ENCODE measurements at places on chromosomes 2 and 18.
A peak's percentile ranks its signal among the peaks of the same experiment; 100 is the strongest.

- no peak for DNase-seq
Observed at GRCh38 chr2:240510513-240511210, 47.1 kb downstream of the ANKMY1 start.

- no peak for DNase-seq
Observed at GRCh38 chr2:71860381-71860926, 287.2 kb downstream of the CYP26B1 start.

DNA sequence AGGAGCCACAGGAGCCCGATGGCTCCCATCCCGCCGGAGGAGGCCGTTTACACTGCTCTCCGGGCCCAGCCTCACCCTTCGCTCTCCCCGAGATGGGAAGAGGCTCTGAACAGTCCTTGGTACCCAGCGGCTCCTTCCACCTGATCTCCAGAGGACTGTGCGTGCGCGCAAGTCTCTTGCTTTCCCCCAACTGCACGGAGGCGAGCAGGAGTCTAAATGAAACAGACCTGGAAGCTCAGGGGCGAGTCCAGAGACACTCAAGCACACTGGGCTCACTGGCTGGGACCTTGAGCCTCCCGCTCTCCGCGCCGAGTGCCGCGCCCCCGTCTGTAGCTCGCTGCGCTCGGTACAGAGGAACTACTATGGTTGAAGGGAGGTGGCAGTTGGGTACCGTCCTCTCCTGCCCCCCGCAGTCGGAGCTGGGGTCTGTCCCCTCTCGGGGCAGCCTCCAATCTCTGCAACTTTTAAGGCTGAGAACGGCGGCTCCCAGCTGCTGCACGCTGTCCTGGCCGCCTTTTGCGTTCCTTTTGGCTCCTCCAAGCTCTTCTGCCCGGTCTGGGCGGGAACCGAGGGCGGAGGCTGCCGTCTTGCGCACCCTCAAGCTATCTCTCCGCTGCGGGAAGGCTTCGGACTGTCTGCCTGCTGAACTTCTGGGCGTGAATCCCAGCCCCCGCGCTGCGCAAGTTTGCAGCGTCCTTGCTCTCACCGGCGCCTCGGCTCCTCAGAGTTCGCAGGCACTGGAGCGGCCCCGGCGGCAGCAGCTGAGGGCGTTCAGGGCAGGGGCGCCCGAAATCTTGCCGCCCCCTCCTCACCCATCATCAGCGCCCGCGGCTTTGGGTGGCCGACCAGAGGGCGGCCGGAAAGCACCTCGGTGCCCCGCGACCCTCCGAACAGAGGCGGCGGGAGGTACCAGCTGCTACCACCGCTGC lies 491 bp downstream of the ALK start:
- peak; percentile 7 for DNase-seq

DNA sequence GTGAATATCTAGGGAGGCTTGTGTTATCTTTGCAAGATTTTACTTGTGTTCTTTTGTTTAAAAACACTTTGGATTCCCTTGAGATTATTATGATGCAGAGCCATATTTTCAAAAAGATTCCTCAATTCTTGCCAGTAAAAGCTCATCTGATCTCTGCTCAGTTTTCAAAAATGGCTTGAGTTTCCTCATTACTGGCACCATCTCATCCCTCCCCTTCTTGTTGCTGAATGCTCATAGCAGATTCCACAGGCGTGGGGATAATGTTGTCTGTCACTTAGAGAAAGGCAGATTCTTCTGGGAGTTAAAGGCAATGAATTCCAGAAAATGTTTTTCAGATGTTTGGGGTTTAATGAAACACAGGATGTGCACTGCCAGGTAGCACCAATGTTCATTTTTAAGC lies 170.4 kb upstream of the TANK start:
- DNase-seq, result no peak

DNA sequence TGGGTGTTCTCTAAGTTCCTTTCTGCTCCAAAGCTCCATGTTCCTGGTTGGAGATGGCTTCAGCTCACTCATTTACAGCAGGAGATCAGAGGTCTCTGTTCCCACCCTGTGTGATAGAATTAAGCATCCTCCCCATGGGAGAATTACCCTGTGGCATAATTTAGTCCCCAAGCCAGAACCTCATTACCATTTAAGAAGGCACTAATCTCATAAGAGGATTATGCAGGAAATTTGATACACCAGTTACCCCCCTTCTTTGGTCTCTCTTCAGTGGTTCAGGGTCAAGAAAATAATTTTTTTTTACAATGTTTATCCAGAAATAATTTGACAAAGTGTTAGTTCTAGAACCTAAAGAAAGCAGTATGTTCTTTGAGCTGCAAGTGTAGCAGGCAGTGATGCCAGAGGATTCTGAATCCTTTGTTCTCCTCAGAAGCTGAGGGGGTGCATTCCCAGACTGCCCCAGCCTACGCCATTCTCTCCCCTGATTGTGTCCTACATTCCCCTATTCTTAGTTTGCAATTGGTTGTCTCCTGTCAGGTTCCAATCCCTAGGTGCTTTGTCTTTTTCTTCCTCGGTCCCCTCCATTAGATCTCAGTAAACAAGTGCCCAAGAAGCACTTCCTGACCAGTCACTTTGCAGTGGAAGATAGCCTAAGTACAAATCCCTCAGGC lies 163.6 kb downstream of the PRKCE start:
- no peak for DNase-seq

- no peak for DNase-seq
Observed at GRCh38 chr2:187453078-187453641, 5.1 kb upstream of the CALCRL start.

- DNase-seq, result no peak
Observed at GRCh38 chr2:139759000-139759505, 978.9 kb upstream of the NXPH2 start.

GRCh38 chr18:54742659-54743604 lies 85.3 kb upstream of the RAB27B start:
- DNase-seq, result peak; percentile 2

DNA sequence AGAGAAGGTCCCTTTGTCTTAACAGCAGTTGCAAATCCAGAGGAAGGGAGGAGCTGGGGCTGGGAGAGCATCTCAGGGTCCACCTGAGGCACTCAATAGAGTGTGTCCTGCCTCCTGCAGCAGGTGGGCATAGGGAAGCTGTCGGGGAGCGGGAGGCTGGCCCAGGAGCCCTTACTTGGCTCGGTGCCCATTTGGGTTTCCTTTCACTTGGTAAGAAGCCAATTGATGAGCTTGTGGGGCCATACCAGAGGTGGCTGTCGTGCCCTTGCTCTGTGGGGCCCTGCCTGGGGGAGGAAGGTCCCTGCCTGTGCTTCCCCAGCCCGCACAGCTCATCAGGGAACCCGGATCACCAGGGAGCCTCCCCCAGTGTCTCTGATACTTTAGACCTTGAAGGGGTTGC lies 229.7 kb downstream of the DYSF start:
- no peak for DNase-seq

DNA sequence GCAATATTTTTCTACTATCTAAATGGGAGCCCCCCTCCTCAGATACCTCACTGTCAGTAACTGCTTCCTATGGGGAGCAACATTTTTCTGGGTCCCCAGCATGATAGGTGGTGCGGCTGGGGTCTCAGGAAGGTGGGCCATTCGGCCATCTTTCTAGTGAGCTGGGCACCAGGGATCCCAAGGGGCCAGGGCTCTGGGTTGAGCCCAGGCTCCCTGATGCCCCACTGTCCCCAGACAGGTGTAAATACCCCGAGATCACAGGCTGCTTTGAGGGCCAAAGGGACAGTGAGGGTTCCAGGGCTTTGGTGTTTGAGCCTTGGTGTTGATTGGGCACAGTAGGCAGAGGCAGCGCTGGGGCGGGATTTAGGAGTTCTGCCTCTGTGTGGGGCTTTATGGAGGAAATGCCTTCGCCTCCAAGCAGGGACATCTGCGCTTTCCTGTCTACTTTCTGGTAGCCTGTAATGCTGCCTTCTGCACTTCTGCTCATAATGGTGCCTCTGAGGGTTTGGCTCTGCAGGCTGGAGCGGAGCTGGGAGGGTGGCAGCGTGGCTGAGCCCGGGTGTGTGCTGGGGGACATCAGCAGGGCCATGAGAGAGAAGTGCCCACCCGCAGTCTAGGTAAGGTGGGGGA lies 5.3 kb downstream of the ITM2C start:
- no peak for DNase-seq

GRCh38 chr2:79940364-79940763 lies 364.2 kb downstream of the LRRTM1 start:
- DNase-seq, result peak; percentile 29

GRCh38 chr2:62831729-62832128 lies 126.2 kb downstream of the EHBP1 start:
- DNase-seq, result no peak

DNA sequence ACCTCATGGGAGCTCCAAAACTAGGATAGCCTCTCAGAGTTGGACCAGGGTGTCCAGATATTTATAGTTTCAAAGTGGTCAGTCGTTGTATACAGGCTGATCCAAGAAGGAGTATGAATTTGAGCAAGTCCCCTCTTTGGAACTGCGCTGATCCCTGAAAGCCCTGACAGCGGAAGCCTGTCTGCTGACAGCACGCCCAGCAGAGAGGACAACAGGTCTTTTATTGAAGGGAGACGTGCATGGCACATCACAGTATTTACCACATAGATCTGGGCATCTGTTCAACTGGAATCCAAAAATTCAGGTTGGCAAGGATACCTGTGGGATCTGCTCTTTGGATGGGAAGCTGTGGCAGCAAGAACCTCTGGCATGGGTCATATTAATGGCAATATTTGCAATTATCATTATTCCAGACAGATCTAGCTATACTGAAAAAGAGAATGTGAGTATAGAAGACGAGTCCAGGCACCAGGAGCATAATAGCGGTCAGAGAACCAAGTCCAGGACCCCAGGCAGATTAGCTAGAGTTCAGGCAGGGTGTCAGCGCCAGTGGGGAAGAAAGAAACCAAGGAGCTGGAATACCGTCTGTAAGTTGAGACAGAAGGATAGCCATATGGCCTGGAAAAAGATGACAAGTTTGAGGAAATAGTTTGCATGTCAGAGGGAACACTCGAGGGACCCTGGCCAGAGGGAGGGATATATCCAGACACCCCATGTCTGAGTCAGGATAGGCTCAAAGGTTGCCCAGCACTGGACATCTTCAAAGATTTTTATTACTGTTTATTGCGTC lies 260.4 kb upstream of the FANCL start:
- no peak for DNase-seq

GRCh38 chr2:109471658-109472057 lies 142.1 kb downstream of the SEPTIN10 start:
- no peak for DNase-seq

DNA sequence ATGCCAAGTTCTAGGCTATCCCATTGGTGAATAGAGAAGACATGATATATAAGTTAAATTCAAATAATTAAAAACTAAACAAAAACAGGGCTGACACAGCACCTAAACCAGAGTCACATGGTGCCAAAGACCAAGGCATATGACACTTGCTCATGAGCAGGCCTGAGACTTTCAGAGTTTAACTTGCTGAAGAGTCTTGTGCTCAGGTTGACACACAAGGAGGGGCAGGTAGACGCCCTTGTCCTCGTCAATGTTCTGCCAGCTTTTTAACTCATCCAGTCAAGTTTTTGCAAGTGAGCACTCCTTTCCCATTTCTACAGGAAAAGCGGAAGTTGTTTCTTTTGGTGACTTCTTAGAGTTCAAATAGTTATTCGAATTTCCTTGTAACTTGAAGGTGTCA lies 289.7 kb downstream of the CYRIA start:
- DNase-seq, result no peak

DNA sequence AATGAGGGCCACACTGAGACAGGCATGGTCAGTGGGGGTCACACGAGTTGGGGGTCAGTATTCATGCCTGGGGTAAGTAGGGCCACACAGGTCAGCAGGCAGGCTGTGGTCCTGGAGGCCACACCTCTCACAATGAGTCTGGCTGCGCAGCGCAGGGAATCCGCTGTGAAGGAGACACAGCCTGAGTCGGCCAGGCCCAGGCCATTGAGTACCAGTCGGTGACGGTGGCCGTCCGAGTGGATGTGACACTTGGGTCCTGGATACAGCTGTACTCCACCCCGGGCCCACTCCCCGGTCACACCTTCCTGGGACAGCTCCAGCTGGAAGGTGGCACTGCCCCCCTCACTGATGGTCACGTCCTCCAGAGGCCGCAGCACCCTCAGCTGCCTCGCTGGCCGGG lies 10.5 kb downstream of the TMEM198 start:
- DNase-seq, result no peak

- DNase-seq, result peak; percentile 45
Observed at GRCh38 chr2:25165992-25166875, 2.1 kb downstream of the POMC start.

DNA sequence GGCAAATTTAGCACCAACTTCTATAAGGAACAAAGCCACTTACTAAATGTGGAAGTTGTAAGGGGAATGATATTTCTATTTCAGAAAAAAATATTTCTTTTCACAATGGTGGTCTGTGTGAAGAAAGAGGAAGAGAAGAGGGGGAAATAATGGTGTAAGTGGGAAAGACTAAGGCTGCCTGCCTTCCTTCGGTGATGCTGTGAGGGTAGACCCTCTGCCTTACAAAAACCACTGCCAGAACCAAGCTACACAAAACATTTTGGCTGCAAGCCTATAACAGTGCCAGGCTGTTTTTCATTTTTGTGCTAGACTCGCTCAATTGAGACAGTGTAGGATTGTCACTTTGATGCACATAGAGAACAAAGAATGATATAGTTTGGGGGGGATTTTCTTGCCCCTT lies 286.6 kb downstream of the ZEB2 start:
- no peak for DNase-seq

DNA sequence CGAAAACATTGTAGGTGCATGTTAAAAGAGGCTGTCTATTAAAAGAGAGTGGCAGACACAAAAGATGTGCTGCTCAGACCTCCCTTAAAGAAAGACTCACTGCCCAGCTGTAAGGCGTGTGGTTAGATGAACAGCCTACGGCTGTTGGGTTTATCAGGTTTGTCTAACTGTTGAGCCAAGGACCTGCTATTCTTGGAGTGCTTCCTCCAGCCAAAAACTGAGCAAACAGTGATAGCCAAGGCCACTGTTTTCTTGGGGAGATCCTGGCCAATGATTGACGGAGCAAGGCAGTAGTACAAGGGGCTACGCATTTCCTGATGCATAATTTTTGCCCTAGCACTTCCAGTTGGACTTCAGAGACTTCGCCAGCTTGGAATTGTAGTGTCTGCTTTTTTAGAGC lies 1.4 kb upstream of the RAB3GAP1 start:
- DNase-seq, result no peak

DNA sequence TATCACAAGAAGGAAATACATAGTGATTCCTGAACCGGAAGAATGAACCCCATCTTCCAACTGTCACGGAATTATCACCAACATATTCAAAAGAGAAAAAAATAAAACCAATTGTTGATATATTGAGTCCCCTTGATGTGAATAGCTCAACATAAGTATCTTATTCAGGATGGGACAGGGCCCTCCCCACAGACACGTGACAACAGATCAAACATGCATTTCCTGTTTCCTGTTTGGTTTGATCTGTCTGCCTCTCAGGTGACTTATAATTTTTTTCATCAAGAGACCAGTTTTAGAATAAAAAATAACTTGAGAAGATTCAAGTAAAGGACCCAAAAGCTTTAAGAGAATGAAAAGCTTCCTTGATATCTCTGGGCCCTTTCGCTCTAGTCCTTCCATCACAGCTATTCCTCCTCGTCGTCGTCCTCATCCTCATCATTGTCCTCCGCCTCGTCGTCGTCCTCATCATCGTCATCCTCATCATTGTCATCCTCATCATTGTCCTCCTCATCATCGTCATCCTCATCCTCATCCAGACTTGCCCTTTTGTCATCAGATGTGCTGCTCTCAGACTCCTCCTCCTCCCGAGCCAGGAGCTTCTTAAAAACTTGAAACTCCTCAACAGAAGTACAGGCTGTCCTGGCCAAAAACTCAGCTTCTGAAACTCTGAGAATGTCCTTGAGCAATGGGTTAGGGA lies 6.3 kb downstream of the MTERF4 start:
- no peak for DNase-seq
